Metanephros (tissue), 2 donors: ENCODE measurements at places on chromosomes 3 and 15. TPM values are rescaled to one million over a fixed set of nuclear protein-coding genes. Genes with fewer than 3 reads are reported as not detected.

The APOD gene
- 9.4 TPM for total RNA-seq

The DPPA2 gene
- 0.41 TPM for total RNA-seq

The SLC9A9 gene
- 31.1 TPM for total RNA-seq

The MCTP2 gene
- total RNA-seq, result 21.3 TPM

The MST1R gene
- total RNA-seq, result 2.0 TPM

The VPS39 gene
- total RNA-seq, result 59.7 TPM

The THSD4 gene
- total RNA-seq, result 65.6 TPM

The SCN5A gene
- 0.76 TPM for total RNA-seq
